ENCODE measurements at places on chromosomes 7 and 10.

DNA sequence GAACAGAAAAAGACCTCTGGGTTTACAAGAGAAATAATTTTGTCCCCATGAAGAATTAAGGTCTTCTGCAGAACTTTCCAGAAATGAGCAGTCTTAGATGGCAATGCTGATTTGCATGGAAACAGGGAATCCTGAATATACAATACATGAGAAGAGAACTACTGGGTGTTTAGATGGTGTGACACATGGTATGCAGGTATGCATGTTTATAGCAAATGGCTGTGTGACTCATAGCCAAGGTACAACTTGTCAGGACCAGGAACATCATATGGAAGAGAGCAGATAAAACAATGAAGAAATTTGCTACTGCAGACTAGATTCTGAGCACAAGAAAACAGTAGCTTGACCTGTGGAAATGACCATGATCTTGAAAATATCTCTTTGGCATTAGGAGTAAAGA is 907.8 kb downstream of the GATA3 start:
- no peak for DNase-seq

DNA sequence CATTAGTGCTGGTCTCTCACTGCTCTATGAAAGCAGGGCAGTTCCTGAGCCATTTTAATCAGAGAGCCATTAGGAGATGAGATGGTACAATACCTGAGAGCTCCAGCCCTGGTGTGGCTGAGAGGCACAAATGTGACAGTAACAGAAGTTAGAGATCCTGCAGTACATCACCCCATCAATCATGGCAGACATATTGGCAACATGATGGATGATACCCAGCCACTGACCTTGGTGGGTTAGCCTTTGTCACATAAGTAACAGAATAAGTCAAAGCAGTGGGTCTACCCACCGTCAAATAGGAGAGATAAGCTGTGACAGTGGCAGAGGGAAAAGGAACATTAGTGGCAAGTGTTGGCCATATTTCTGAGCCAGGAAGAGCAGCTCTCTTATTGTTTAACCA is 53.3 kb upstream of the NXPH1 start:
- DNase-seq: no peak

DNA sequence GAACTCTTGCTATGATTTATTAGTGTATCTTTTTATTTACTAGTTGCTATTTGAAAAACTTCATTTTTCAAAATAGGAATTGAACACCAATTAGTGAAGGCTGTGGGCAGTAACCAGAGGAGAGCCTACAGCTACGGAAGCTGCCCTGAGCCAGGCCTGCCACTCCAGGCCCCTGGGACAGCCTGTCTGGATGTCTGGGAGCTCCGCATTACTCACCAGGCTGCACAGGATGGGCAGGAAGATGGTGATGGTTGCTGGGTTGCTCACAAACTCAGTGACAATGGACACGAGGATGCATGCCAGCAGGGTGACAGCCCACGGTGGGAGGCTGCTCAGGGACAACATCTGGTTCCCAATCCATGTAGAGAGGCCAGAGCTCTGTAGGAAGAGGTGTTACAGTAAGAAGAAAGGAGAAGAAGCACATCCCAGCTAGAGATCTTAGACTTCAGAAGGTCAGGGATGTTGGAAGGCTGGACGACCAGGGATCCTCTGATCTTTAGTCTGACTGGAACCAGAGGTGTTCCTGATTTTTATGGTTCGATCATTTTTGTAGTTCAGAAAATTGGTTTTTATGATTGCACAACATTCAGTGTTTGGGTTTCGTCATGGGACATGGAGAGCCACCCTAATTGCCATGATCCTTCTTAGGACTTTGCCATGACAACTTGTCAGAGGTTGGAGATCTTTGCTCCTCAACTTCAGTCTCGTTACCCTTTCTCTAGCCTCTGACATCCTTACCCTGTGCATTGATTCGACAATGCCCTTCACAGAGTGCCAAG is 23.2 kb downstream of the STMP1 start:
- DNase-seq: no peak

DNA sequence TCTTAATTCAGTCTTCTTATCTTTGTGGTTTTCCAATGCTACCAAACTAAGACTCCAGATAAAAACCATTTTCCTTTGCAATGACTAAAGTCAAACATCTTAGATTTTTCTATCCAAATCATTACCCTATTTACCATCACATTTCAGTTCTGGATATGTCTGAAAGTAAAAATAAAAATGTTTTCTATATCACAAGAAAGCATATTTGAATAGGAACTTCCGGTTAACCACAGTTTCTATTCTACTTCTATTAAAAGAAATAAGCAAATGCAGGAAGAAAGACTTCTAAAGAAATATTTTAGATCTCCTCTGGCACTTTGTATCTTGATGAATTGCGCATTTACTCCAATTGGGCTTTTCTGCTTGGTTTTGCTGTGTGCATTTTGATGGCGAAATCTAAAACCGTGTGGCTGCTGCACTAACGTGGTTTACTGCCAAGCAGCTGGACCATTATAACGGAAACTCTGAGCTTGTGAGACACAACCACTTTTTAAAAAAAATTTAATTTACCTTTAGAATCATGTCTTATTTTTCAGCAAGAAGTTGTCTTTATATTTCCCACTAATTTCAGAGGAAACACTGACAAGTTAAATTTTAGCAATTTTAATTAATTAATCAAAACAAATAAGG is 146.1 kb downstream of the VPS50 start:
- no peak for DNase-seq

DNA sequence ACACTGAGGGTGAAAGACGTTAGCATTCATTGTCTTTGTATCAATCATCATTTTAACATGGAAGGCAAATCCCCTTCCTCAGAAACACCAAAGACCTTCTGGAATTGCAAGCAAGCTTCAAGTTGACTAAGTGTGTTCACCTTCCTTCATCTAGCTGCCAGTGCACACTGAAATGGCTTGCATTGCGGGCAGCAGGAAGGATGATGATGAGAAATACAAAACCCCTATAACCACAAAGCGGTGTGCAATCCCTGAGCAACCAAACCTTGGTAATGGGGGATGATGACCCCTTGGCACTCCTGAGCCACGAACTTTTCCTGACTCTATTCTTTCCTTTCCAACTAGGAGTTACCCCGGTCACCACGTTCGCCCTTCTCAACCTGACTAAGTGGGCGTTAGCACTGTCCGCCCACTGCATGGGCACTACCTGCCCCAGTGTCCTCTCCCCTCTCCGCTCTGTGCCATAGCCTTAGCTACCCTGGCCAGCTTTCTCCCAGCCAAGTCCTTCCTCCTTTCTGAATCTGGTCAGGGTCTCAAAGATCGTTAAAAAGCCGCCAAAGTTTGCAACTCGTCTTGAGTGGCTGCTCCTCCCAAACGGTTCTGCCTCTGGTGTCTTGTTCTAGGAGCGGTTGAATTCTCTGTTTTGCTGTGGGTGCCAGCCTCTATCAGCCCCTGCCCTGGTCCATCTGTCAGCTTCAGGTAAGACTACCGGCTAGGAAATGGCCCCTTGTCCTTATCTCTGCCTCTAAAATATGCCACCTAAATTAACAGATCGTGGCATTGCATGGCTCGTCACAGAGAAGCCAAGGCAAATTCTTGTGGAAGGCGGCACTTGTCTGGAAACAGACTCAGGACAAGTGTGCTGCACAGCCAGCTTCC is 586 bp upstream of the AOC1 start:
- peak; percentile 11 for DNase-seq

DNA sequence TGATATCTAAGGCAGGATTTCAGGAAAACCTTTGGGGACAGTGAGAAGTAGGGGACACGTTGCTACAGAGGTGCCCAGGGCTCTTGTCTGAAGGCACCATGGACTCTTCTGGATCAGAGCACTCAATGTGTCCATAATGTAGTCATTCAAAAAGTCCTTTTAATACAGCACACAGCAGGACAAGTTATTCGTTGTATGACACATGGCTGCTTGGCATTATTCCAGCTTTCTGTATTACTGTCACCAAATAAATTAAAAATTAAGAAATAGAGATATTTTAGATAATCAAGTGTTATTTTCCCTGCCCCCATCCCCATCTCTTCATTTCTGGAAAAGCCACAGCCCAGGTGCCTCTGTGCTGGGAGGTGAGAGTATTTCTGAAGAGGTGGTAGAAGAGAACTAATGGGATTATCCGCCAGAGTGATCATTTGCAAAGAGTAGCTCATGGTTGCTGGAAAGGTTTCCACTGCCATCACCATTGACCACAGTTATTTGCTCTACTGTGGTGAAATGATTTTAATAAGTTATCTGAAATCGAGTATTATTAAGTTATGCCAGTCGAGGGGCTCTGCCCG is 83.0 kb downstream of the CXCL12 start:
- DNase-seq: no peak

DNA sequence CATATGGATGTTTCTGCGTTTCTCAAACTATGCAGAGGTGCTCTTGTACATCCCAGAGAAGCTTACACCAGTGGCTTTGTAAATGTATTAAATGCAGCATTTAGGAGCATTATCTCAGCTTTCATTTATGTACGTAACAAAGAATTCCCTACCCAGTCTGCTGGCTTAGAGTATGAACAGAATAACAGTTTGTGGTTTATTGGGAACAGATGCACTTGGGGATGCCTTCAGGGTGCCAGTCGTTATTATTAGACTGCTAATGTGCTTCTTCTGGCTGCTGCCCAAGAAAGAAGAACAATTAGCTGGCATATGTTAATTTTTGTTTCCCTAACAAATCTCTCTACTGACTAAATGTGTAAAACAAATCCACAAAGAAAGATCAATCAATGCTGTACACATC is 241.9 kb downstream of the FOXP2 start:
- DNase-seq: no peak

DNA sequence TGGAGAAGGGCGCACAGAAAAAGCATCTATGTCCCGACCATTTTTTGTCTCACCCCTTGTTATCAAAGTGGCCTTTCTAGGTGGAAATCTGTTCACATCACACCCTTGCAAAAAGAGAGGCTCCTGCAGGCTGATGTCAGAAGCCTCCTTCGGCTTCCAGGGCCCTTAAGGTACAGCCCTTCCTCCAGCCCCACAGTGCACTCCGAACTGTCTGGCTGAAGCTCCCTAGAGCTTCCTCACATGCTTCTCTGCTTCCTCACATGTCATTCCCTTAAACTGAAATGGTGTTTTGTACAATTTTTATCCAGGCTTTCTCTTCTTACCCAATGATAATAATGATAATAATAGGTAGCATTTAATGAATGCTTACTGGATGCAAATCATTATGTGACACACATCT is 210.3 kb downstream of the INHBA start:
- DNase-seq: no peak

DNA sequence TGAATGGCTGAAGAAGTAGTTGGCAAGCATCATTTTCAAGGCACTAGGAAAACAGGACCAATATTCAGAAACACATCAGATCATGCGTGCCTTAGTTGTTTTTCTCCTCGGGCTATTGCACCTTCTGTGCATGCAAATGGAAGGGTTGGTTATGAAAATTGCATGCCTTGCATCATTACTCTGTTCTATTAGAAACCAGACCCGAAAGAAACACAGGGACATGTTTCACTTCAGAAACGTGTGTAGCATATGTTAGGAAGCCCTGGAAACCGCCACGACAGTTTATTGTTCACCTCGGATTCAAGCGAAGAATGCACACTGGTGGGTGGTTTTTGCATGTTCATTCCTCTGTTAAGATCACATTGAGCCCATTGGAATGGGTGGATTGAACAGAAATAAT is 214.7 kb downstream of the FRMD4A start:
- no peak for DNase-seq

DNA sequence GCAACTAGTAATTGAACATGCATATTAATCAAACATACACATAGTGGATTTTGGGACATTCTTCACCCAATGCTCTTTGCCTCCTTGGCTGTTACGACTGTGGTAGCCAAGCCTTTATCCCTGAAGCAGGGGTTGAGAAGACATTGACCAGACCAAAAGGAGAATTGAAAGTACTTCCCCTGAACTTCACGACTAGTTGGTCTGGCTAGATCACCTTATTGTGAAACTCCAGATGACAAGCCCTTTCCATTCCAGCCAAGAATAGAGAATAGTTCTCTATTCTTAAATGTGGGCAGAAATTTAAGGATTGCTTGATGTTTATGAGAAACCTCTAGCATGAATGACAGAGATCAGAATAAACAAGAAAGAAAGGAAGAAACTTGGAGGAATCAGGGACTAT is 97.0 kb downstream of the LRMDA start:
- no peak for DNase-seq

GRCh38 chr10:1570416-1571051 is 166.8 kb downstream of the ADARB2 start:
- no peak for DNase-seq

- no peak for DNase-seq
Measured at GRCh38 chr10:115417585-115418265, 324.6 kb downstream of the ATRNL1 start.

DNA sequence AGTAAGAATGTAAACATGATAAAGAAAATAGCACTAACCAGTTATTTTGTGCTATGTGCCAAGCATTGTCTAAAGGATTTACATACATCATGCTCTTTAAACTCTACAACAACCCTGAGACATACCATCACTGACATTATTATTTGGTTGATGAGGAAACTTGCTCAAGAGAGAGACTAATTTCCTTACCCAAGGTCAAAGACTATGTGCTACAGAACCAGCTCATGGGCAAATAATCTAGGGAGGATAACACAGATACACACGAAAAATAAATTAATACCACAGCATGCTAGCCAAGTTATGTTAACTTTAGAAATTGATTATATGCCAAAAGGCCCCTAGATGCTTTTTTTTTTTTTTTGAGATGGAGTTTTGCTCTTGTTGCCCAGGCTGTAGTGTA is 2.7 kb downstream of the ANKRD16 start:
- DNase-seq: no peak

- DNase-seq: no peak
Measured at GRCh38 chr7:124992851-124993562, 63.4 kb upstream of the POT1 start.

DNA sequence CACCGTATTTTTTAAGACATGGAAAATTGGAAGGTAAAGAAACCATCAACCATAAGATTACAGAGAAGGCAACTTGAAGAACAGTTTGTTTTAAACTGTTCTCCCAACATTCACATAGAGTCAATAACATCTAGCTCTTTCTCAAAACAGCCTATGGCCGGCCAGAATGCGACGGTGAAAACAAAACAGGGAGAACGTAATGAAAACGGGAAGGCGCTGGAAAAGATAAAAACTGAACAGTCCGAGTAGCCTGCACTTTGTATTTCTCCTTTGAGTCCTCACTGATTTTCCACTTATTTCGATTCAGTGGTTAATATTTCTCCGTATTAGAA is 637 bp downstream of the MICU1 start:
- no peak for DNase-seq
